ENCODE measurements at places on chromosomes 2 and 18.

DNA sequence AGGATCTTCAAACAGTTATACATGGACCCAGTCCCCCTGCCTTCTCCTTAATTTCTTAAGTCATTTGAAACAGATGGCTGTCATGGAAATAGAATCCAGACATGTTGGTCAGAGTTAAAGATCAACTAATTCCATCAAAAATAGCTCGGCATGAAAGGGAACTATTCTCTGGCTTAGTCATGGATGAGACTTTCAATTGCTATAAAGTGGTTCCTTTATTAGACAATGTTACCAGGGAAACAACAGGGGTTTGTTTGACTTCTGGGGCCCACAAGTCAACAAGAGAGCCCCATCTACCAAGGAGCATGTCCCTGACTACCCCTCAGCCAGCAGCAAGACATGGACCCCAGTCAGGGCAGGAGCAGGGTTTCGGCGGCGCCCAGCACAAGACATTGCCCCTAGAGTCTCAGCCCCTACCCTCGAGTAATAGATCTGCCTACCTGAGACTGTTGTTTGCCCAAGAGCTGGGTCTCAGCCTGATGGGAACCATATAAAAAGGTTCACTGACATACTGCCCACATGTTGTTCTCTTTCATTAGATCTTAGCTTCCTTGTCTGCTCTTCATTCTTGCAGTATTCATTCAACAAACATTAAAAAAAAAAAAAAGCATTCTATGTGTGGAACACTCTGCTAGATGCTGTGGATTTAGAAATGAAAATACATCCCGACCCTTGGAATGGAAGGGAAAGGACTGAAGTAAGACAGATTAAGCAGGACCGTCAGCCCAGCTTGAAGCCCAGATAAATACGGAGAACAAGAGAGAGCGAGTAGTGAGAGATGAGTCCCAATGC lies 4.6 kb downstream of the TTR start:
- no peak for DNase-seq

DNA sequence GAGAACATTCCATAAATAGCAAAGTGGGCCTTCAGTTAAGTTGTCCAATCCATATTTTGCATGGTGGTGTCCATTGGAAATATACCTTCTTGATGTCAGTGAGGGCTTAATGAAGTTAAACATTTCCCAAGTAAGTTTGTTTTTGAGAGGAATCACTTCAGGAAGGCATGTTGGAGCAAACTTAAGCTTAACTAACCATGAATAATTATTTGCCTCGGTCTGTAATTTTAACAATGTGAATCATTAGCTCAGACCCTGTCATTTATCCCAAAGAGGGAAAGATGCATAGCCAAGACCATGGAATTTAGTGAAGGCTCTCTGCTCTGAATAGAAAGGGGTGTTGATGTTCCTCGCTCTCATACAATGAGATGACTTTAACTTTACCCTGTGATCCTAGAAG lies 47.4 kb downstream of the SPATS2L start:
- DNase-seq, result no peak

- DNase-seq, result no peak
These were observed 227.6 kb downstream of the CBLN2 start for GRCh38 chr18:72316497-72316896.

GRCh38 chr18:24086082-24086481 lies 52.8 kb upstream of the CABYR start:
- no peak for DNase-seq

DNA sequence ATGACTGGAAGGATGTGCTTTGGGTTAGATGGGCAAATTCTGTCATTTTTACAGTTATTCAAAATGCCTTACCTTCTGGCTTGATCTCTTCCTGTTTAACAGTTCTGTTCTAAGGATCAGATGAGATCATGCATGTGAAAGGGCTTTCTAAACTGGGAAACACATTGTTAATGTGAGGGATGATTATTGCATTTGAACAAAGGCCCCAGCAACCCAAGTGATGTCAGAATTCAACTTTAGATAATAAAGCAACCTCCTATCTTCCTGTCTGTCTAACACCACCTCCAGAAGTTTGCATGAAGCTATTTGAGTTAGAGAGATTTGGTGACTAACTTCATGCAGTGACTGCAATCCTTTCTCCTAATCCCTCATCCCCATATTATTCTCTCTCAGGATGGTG lies 77.8 kb upstream of the B3GNT2 start:
- DNase-seq, result no peak

All from HuH-7 (cell line).